Stimulated activated CD4-positive, alpha-beta T cell treated with anti-CD3 and anti-CD28 coated beads, Interleukin-15, amount 100 ng/mL, for 1 hour (primary cell): ENCODE measurements at places on chromosomes 6 and 20.

- no peak for DNase-seq
These were observed 338.4 kb downstream of the THBS2 start for GRCh38 chr6:168915242-168915641.

DNA sequence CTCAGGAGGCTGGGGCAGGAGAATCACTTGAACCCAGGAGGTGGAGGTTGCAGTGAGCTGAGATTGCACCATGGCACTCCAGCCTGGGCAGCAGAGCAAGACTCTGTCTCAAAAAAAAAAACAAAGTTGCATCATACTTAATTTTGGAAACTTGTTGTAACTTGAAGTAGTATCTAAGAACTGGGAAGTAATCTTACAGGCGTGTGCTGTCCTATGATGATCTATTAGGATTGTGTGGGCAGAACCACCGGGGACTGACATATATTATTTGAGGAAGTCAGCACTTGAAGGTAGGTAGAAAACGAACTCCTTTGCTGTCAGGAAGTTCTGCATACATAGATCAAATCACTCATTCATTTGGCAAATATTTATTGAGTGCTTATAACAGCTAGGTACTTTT, 188.5 kb downstream of the ZNF217 start:
- no peak for DNase-seq

DNA sequence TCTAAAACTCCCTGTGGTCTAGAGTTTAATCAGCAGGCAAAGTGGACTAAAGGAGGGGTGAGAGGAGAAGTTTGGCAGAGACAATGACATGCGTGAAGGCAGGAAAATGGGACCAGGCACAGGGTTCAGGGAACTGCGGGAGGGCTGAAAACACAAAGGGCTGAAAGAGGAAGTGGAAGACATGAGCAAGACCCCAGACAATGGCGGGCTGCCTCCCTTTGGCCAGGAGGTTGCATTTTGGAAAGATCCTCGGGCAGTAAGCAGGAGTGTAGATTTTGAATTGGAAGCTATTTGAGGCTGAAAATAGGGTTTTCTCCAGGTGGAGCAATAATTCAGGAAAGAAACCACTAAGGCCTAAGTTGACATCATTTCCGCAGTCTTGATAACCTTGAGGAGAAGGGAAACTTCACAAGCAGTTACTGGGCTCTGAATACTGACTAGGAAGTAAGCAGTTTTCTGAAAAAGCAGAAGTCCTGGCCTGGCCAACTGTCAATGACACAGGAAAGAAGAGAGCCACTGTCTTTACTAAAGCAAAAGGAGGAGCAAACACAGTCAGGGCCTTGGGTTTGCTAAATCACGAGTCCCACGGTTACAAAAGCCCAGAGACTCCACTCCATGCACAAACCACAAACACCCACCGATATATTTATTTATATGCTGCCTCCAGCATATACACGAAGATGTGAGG, 3.4 kb downstream of the LY86 start:
- DNase-seq: no peak

GRCh38 chr6:63750400-63750799, 114.8 kb downstream of the PHF3 start:
- no peak for DNase-seq

- no peak for DNase-seq
These were observed 56.9 kb upstream of the PRND start for GRCh38 chr20:4664691-4665360.

GRCh38 chr20:25230166-25230831, 17.6 kb upstream of the PYGB start:
- DNase-seq: no peak

DNA sequence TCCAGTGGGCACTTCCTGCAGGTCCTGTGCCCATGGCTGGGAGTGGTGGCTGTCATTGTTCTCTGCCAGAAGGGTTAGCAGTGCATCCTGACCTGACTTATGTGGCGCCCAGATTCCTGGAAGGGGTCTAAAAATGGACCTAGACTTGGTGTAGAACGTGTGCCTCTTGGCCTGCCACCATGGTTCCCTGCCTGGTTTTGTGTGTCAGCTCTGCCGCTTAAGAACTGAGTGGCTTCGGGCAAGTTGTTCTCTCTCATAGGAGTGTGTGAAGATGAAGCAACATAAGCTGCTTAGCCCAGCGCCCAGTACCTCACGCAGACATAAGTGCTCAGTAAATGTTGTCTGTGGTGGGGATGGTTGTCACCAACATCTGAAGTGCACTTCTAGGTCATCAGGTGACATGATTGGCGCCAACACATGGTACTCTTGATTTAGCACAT, 52.1 kb downstream of the PTPN1 start:
- no peak for DNase-seq

DNA sequence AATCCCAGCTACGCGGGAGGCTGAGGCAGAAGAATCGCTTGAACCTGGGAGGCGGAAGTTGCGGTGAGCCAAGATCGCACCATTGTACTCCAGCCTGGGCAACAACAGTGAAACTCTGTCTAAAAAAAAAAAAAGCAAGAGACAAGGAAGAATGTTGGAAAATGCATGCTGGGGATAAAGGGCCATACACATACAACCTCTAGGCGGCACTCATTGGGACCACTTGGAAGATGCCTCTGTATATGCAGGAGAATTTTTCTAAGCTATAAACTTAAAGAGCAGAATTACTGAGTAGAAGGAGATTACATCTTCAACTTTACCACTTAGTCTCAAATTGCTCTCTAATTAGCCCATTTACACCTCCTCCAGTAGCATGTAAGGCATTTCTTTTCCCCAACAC, 42.8 kb downstream of the ZBTB9 start:
- DNase-seq: no peak

DNA sequence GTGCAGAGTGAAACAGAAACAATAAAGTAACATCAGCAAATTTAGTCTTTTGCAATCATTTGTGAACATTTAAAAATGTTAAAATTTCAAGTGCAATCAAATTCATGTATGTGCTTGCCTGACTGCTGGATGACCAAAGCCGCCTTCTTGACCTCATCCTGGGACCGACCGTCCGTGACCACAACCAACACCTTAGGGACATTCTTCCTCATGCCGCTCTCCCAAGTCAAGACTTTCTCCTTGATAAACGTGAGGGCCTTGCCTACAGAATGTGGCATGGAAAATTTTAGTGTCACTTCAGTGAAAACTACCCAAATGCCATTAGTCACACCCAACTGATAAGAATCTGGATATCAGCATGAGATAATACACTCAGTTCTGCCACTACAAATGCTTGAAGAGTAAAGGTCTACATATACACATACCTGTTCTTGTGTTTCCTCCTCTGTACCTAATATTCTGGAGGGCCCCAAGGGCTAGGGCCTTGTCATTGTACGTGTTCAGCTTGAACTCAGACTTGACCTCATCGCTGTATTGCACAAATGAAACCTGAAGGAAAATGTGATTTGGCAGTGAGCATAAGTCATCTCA, 86.8 kb downstream of the COL12A1 start:
- DNase-seq: no peak
